ENCODE measurements at places on chromosomes 4 and X.

GRCh38 chr4:14787894-14788293 lies 214.4 kb upstream of the CPEB2 start:
- DNase-seq: peak; percentile 41

DNA sequence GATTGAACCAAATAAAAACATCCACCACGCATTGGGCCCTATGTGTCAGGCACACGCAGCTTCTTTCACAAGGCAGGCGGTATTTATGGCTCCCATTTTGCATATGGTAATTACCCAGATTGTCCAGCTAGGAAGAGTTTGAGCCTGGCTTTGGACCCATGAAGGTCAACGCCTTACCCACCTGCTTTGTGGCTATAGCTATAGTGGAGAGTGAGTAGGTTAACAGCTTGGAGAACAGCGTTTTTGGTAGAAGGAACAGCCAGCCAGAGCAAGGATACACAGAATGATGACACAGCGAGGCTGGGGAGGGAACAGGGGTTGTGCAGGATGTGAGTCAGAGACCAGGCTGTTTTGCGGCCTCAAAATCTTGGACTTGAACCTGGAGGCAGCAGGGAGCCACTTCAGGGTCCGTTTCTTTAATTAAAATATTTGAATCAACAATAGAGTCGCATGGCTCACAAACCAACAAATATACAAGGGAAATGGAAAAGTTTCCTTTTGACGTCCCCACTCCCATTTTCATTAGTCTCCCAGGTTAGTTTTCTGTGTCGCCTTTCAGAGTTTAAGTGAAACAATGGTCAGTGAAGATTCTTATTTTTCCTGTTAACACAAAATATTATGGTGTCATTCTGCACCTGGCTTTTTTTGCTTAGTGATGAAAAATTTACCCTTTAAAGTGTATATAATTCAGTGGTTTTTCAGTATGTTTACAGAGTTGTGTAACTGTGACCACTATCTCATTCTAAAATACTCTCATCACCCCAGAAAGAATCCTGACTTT lies 118.2 kb upstream of the STX18 start:
- peak; percentile 92 for DNase-seq

GRCh38 chrX:38657562-38657961 lies 96.2 kb downstream of the TSPAN7 start:
- DNase-seq: no peak

DNA sequence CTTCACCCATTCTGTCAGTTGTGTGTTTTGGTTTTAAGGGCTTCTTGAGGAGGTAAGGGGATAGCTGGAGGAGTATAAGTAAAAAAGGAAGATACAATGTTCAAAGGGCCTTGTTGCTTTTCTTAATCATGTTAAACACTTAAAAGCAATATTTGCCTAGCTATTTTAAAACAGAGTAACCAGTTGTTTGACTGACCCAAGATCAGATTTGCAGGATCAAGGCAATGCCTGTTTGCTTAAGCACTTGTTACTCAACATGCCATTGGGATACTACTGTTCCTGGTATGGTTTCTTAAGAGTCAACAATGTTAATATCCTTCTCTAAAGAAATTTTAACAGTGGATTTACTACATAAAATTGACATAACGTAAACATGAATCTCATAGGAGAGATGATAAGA lies 2.6 kb downstream of the DCLK2 start:
- DNase-seq: no peak

- no peak for DNase-seq
Observed at GRCh38 chr4:78667764-78668163, 108.4 kb upstream of the BMP2K start.

DNA sequence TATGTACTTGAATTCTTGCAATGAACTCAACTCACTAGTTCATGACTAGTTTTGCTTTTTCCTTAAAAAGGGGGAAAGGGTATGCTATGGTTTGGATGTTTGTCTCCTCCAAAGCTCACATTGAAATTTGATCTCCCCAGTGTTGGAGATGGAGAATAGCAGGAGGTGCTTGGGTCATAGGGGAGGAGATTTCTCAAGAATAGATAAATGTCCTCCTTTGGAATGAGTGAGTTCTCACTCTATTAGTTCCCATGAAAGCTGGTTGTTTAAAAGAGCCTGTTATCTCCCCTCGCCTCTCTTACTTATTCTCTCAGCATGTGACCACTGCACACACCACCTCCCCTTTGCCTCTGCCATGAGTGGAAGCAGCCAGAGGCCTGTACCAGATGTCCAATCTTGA lies 109.4 kb upstream of the INTU start:
- no peak for DNase-seq

DNA sequence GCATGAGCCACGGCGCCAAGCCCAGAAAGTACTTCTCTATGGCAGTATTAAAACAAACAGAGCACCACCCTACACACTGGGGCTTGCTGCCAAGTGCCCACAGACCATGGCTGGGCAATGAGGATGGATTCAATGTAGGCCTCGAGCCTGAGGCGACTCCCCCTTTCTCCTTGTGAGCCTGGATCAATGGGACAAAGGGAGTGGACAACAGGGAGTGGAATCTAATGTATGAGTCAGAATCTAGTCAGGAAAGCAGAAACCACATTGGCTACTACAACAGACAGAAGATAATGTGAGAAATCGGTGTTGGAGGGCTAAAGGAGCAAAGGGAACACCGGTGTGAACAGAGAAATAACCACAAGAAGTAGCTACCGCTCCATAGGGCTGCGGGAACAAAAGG lies 37.7 kb upstream of the OCIAD2 start:
- DNase-seq: peak; percentile 95

DNA sequence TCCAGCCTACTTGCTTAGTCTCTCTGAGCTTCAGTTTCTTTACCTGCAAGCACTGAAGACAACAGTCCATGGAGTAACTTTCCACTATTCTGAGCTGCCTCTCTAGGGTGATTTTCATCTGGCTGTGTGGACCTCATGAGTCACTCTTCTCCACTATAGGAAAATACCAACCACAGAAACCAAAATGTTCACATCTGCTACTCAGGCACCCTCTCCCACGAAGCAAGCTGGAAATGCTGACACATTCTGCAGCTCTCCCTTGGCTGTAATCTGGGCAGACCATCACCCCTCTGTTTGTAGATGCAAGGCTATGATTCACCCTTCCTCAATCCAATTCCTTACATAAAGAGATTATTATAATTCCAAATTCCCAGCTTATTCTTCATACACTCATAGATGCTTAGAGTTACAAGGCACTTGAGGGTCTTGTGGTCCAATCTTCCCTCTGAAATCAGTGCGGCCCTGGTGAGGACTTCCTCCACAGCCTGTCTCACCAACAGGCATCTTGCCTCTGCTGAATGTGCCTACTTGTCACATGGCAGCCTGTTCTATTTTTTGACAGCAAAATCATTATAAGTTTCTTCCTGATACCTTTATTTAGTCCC lies 97.0 kb upstream of the LNX1 start:
- DNase-seq: peak; percentile 93

DNA sequence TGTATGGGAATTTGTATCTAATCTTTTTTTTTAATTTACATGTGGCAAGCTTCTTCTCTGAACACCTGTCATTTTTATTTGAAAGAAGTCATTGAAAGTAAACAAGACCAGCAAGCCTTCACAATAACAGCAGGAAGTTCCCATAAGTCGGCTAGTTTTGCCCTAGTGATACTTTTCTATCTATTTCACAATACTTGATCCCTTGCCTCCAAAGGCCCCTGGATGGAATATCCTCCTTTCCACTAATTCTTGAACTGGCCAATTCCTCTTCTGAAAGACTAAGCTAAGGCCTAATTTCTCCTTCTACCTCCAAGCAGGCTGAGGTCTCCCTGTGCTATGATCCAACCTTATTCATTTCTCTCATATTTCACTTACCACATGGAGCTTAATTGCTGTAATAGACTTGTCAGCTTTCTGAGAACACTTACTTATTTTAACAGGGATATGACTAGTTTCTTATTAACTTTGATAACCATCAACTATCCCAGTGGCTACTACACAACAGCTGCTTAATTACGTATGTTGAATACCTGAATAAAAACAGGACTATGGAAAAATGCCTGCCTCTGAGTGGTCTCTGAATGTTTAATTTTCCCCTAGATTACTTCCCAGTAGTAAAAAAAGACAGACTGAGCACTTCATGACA lies 194.2 kb downstream of the MAD2L1 start:
- no peak for DNase-seq

- DNase-seq: no peak
Observed at GRCh38 chr4:172778583-172778982, 390.0 kb upstream of the GALNT7 start.

- peak; percentile 10 for DNase-seq
Observed at GRCh38 chr4:15425520-15425919, 2.3 kb upstream of the C1QTNF7 start.

DNA sequence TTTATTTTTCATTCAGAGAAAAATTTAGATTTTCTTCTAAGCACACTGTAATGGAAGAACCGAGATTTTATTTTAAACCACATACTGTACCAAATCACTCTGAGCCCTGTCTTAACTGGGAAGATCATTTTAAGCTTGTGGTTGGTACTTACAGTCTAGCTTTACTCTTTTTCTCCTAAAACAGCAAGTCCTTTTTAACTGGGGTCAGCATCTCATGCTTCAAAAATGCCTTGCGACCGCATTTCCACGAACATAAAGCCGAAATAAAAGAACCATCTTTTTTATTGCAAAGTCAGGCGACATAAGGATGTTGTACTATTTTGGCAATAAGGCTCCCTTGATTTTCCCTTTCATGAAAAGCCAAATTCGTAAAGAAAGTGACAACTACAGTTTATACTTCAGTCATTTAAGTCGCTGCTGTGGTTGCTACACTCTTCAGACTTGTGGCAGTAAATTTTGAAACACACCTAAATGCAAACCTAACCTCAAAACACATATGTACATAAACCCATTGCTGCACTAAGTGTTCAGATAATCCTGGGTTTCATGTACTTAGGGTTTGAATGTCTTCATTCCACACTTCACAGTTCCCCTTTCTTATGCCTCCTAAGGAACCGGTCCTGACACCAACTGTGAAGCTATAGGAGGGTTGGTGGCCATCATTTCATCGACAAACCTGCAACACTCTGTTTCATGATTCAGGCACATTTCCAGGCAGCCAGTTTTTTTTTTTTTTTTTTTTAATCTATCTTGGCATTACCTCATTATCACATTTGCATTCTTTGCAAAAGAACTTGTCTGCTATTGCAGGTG lies 3.0 kb downstream of the STOX2 start:
- no peak for DNase-seq
